ENCODE measurements at places on chromosomes 5 and 9.

GRCh38 chr5:4410151-4410550 is 730.0 kb upstream of the ADAMTS16 start:
- DNase-seq = no peak

DNA sequence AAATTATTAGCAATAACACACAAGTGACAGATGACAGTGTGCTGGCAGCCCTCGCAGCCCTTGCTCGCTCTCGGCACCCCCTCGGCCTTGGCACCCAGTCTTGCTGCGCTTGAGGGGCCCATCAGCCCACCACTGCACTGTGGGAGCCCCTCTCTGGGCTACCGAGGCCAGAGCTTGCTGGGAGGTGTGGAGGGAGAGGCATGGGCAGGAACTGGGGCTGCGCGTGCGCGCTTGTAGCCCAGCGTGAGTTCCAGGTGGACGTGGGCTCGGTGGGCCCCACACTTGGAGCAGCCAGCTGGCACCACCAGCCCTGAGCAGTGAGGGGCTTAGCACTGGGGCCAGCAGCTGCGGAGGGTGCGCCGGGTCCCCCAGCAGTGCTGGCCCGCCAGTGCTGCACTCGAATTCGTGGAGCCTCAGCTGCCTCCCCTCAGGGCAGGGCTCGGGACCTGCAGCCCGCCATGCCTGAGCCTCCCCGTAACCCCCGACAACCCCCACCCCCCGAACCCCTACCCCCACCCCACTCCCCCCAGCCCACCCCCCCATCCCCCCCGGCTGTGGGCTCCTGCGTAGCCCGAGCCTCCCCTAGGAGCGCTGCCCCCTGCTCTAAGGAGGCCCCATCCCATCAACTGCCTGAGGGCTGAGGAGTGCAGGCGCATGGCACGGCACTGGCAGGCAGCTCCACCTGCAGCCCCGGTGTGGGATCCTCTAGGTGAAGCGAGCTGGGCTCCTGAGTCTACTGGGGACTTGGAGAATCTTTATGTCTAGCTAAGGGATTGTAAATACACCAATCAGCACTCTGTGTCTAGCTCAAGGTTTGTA is 240.9 kb downstream of the TRIM36 start:
- no peak for DNase-seq

- DNase-seq = no peak
Observed at GRCh38 chr5:76114179-76114851, 31.1 kb downstream of the SV2C start.

- no peak for DNase-seq
Observed at GRCh38 chr5:74007193-74007592, 381.2 kb downstream of the ARHGEF28 start.

GRCh38 chr5:75460532-75460931 is 50.9 kb downstream of the CERT1 start:
- no peak for DNase-seq

GRCh38 chr5:2981652-2982051 is 230.2 kb upstream of the IRX2 start:
- no peak for DNase-seq

GRCh38 chr9:128861501-128861900 is 20.2 kb downstream of the KYAT1 start:
- DNase-seq = no peak

GRCh38 chr9:71683598-71684235 is 84.6 kb downstream of the CEMIP2 start:
- DNase-seq = peak; percentile 17

DNA sequence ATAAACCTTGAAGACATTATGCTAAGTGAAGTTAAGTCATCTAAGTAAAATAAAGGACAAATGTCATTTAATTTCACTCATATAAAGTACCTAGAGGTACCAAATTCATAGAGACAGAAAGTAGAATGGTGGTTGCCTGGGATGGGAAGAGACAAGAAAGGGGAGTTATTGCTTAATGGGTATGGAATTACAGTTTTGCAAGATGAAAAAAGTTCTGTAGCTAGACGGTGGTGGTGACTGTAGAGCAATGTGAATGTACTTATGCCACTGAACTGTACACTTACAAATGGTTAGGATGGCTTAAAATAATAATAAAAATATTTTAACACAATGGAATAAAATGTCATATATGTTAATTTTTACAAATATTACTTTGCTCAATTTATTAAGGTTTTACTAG is 128.0 kb downstream of the MPDZ start:
- DNase-seq = no peak

- peak; percentile 28 for DNase-seq
Observed at GRCh38 chr5:124365361-124365801, 381.1 kb downstream of the ZNF608 start.

All from WERI-Rb-1 (cell line).